ENCODE measurements at places on chromosomes 12 and 14.

DNA sequence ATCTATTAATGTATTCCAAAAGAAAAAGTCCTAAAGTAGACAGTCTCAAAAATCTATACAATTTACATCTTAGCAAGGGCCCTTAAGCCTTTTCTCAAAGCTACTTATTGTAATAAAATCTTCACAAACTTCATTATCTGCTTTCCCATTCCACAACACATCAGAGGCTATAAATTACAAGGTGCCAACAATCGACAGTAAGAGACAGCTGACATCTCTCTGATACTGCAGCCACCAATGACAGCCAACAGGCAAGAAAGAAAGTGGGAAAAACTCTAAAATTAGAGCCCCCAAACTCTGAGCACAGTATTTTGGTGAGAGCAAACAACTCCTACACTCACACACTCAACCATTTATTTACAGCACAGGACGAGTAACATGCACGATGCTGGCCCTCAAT lies 2.2 kb downstream of the ANGEL1 start:
- ATAC-seq, result no peak

DNA sequence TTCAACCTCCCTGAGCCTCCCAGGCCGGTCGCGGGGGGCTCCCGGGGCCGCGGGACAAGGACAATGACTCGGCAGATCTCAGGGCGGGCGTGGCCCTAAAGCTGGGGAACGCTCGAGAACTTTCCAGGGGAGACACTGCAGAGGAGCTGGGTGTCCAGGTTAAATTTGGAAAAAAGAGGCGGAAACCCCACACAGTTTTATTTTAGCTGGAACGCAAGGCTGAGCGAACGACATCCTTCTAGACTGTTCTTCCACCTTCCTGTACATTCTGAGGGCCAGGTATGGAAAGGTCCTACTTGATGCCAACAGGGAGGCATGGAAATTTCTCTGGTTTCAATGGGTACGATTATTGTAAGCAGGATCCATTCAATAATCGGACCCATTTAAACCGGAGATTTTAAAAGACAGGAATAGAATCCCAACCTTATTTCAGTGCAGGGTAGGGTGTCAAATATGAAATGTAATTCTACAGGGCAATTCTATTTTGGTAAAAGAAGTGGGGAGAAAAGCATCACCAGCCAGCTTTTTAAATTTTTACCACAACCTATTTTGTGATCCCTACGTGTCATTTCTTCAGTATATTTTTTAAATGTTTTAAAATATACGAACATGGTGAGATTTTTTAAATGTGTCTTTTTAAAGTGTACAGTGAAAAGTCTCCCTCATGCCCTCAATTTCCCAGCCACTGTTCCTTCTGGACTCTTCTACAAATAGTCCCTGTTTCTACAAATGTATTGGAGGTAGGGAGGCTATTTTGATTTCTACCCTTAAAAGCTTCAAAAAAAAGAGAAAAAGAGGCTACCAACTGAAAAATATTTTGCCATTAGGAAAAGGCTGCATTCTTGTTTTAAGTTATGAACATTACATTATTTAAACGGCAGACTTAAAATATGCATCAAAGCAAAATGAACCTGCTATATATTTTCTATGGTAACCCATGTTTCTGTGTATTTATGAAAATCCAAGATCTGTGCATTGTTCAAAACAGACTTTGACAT lies 1.1 kb upstream of the UBC start:
- no peak for ATAC-seq

DNA sequence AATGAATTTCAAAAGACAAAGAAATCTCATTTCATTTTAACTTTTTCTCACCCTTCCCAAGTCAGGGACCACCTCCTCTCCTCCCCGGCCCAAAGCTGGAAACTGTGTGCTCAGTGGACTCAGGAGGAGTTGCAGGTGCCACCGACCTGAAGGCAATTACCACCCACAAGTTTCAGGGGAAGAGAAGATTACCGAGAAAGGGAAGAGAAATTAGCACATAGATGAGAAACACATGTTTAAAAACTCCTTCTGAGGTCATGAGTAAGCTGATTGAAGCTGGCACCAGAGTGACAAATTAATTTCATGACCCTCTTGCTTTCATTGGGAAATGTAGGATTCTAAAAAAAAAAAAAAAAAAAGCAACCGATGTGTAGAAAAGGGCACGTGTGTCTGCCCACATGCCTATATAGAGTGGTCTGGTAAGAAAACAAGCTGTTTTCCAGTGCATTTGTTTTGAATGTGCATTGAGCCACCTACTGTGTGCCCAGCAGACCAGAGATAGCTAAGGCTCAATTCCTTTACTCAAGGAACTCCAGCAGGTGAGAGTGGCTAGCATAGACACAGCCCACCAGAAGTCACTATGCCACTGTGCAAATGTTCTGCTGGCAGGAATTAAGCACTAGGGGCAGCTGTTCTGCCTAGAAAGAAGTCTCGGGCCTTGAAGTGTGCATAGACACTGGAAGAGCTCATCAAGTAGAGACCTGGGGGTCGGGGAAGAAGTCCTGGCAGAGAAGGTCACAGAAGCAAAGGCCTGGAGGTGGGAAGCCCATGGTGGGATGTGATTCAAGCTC lies 30.5 kb downstream of the DPF3 start:
- ATAC-seq, result peak; percentile 89

GRCh38 chr14:71642715-71643114 lies 289.5 kb upstream of the RGS6 start:
- no peak for ATAC-seq

GRCh38 chr12:46456356-46457334 lies 84.1 kb upstream of the SLC38A2 start:
- no peak for ATAC-seq

DNA sequence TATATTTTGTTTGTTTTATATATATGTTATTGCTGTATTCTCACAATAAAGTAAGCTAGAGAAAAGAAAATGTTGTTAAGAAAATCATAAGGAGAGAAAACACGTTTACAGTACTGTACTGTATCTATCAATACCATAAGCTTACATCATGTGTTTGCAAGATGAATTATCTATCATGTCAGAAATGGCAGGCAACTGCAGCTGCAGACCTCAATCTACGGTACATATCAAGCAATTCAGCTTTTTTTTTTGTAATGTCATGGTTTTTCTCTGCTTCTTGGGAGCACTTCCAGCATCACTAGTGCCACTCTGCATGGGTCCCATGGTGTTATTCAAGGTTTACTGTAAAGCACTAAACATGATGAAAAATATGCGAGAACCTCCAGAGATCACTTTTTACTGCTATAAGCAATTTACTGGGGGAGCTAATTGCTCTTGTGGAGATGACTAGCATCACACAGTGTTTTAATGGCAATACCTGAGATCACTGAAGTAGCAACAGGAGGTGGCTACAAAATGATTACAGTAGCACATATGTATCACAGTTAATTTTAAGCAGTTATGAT lies 9.0 kb upstream of the KRT2 start:
- no peak for ATAC-seq

DNA sequence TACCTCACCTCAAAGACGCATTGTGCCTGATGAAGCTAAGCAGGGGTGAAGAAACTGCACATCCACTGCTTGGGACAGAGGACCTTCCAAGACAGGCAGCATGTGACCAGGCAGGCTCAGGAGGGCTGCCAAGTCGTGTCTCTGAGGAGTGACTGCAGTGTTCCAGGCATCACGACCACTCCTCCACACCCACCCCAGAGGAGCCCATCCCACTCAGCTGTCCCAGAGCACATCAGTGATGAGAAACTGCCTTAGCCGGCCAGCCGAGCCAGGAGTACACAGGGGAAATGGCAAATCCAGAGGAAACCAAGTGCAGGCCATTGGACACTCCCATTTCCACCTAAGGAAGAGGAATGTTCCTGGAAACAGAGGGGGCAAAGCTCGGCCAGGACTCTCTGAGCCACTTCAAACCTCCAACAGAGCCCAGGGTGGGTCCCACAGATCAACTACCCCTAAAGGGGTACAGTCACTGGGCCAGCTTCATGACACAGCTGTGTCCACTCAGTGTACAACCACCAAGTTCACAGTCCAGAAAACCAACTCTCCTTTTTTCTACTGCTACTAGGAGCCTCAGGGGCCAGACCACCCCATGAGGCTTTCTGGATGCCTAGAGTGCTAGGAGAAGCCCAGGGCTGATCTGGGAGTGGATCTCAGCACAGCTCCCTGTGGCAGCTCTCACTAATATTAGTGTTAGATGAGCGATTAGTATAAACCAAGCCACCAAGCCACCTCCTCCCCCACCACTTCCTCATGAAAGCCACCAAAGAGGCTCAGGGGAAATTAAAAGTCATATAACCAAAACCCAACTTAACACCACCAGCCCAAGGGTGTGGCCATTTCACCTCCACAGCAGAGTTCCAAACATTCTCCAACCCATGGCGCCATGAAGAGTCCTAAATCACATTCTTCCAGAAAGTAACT lies 15.4 kb downstream of the PXN start:
- ATAC-seq, result peak; percentile 92

- peak; percentile 80 for ATAC-seq
Observed at GRCh38 chr12:11578461-11578993, 70.9 kb upstream of the ETV6 start.

DNA sequence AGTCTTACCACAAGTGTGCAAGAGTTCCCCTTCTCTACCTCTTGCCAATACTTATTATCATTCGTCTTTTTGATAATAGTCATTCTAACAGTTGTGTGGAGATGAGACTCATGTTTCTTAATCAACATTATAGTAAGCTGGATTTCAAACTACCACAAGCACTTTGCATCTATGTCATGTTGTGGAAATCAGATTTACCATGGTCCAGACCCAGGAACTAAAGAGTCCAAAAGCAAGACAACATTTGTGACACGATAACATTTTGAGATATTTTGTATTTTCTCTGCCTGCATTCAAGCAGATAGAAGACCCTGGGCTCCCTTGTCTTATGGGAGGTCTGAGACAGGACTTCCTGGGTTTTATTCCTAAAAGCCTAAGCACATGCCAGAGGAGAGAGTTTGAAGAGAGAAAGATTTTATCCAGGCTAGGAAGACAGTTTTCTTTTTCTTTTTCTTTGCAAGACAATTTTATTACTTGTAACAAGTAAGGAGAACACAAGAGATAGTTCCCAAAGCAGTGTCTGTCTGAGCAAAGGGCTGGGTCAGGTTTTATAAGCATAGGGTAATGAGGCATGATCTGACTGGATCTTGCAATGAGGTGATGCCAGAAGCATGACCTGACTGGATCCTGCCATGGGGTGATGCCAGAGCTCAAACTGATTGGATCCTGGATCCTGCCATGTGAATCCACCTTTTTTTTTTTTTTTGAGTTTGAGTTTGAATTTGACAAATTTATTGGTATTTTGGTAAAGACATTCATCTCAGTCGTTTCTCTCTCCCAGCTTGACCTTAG lies 180.5 kb upstream of the HMGA2 start:
- no peak for ATAC-seq

All from stimulated activated memory B cell treated with anti-CD40 and anti-IgM and Interleukin-4, amounts not matched to agents 10 μg/mL and 1 μg/mL and 100 μg/mL, for 72 hours (primary cell).